ENCODE measurements at places on chromosomes 5 and 9. TPM values are rescaled to one million over a fixed set of nuclear protein-coding genes. Genes with fewer than 3 reads are reported as not detected.

Gene PNPLA7
- 4.7 TPM for total RNA-seq

Gene B4GALT1
- total RNA-seq: 73.3 TPM

Gene ENTREP1
- total RNA-seq: 23.8 TPM

Gene PKD2L2
- 1.1 TPM for total RNA-seq
